ENCODE measurements at places on chromosomes 11 and 22.

DNA sequence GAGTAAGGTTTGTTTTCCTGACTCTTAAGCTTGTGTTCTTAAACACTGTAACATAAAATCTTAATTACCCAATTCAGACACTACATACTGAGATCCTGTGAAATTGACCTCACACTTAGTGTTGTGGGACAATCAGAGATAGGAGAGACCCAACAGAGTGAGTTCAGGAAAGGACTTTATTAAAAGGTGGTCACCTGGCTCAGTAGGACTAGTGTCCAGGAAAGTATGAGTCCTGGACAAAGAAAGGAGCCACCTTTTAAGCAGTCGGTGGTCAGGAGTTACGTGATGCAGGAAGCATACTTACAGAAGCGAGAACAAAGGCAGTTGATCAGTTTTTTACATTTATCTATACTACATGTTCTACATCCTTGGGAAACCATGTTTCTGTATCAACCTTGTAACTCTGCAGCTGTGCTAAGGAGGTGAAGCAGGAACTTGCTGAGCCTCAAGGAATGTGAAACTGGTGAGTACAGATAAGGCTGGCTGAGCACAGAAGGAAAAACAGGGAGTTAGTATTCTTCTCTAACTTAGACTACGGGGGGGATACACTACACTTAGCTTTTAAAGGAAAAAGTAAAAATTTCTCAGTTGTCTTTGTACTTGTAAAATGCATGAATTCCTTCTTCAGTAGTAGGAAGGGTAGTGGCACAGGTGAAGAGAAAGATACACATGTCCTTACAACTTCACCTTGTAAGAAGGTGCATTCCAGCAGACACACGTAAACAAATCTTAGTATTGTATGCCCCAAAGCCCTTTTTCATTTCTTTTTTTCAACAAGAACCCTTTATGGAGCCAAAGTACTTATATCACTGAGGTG lies 15.1 kb downstream of the OR51E1 start:
- DNase-seq: no peak

DNA sequence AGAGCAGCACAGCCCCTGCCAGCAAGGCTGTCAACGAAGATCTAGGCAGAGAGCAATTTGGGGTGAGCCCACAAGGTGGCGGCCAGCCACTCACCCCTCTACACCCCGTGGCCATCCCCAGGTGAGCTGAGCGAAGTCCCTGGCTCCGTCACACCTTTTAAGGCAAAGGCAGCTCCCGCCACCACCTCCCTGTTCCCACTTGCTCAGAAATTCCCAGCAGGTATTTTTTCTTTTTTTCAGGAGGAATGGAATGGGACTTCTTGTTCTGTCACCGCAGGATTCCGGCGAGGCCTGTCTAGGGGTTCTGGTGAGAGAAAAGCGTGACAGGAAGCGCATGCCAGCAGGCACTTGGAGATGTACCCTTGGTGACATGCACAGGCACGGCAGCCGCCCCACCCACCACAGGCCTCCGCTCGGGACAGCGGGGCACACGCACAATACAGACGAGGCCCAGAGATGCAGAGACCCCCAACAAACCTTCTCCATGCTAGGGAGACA lies 10.0 kb downstream of the RPL3 start:
- no peak for DNase-seq

GRCh38 chr11:114442536-114442935 lies 3.3 kb downstream of the REXO2 start:
- DNase-seq: no peak

DNA sequence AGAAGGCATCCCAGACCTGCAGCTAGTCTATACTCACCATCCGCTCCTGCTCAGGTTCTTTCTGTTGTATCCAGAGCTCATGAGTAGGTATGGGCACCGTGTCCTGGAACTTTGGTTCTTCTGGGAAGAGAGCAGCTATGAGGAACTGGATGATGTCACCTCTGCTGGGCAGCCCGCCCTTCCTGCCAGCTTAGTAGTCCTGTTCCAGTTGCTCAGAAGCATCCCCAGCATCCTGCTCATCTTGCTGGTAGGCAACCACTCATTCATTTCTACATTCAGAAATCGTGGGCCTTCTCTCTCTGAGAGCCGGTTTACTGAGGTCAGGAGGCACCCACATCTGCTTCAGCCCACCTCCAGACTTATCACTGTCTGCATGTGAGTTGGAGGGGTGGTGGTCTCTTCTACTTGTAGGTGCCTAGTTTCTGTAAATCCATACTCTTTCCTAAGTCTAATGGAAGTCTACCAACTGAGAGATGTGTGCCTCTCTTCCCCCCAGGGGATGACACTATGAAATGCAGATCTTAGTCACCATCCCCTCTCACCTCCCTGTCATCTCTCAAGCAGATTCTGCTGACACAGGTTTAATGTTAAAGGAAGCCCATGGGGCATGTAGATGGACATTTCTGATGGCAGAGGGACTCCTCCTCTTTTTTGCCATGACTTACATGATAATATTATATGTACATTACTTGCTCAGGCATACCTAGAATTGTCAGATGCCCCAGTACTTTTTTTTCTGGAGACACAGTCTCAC lies 29.6 kb upstream of the CCDC134 start:
- no peak for DNase-seq

GRCh38 chr11:63920939-63921417 lies 4.0 kb upstream of the RCOR2 start:
- no peak for DNase-seq

DNA sequence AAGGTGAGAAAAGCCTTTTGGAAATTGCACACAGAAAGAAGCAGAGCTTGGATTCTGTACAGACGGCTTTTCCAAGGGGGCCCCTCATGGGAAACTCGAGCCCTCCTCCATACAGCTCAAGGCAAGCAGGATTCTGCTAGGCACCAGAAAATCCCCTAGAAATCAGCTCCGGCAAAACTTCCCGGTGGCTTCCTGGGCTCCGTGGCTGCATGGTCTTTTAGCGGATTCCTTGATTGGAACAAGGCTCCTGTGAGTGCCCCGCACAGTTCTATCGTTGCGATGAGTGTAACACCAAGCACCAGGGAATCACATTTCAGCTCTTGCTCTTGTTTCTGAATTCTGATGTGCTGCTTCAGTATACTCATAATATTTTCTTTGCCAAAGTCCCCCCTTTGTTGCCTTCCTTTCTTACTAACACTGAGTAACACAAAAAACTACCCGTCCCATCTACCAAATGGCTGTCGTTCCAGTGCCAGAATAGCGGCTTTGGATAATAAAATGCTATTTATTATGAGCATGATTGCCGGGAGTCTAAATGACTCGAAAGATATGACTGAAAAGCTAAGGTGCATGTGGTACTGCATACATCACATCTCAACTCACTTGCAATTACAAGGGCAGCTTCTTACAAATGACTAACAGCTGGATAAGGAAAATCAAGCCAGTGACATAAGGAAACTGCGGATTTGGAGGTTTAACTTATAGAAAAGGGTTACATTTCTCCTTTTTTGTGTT lies 494.1 kb downstream of the DLG2 start:
- peak; percentile 51 for DNase-seq
